Skin of body (tissue), 3 donors: ENCODE measurements at places on chromosomes 13 and 19. TPM values are rescaled to one million over a fixed set of nuclear protein-coding genes. Genes with fewer than 3 reads are reported as not detected.
A peak's percentile ranks its signal among the peaks of the same experiment; 100 is the strongest.

Gene ACER1
- total RNA-seq, result 4.0 TPM

Gene ZNF665
- total RNA-seq, result 3.1 TPM

Gene TMEM38A
- 11.9 TPM for total RNA-seq

Gene ELSPBP1
- total RNA-seq, result not detected

Gene FCAR
- total RNA-seq, result 8.4 TPM

Gene GAPDHS
- 0.20 TPM for total RNA-seq

Gene POGLUT2
- total RNA-seq, result 15.3 TPM

Gene ELF1
- 62.8 TPM for total RNA-seq

Gene LMO7
- 139 TPM for total RNA-seq

- DNase-seq, result no peak
Measured at GRCh38 chr13:64709079-64709478, 2521.1 kb downstream of the PCDH9 start.

DNA sequence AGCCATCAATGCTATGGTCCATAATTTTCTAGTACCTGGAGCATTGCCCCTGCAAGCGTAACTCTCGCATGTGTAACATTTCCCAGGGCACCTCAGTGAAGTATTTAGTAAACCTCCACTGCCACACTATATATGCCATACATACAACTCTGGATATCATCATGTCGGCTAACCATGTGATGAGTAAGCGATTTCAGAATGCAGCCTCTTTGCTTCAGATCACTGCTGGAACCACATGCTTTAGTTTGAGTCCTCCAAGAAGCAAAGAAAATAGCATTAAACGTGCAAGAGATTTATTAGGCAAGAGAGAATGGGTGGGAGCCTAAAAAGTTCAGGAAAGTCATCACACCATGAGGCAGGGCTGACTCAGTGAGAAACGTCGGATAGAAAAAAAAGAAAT is 635.6 kb upstream of the SLITRK5 start:
- no peak for DNase-seq

DNA sequence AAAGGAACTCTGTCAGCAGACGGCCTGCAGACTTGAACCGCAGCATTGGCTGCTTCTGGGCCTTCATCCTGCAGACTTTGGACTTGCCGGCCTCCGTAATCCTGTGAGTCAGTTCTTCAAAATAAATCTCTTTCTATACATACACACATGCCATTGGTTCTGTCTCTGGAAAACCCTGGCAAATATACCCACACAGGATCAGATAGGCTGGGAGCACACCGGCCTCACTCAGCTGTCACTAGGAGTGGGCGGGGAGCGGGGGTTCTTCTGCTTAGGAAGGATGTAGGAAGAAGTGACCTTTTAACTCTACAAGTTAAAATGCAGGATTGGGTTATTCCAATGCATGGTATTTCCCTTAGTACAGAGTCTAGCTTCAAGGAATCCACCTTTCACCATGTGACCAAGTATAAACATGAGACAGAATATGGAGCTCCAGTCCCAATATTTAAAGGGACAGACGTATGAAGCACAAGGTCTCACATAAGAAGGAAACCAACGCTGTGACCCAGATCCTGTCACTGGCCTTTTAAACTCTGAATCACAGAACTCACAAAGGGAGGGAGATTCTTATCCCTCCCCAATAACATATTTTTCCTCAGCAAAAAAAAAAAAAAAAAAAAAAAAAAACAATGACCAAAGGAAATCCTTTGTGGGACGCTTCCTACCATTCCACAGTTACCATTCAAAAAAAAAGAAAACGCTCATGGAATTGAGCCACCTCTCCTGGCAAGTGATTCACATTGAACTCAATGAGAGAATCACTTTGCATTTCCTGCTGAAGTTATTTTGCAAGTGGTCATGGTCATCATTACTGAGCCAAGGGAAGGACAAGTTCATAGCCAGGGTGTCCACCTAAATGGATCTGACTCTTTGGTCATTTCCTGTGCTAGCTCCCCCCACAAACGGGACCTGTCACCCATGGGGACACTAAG is 352.9 kb downstream of the FOXO1 start:
- DNase-seq, result peak; percentile 46

- peak; percentile 79 for DNase-seq
Measured at GRCh38 chr13:39530916-39531315, 72.1 kb downstream of the LHFPL6 start.

- DNase-seq, result no peak
Measured at GRCh38 chr19:29401712-29402421, 123.9 kb upstream of the VSTM2B start.

DNA sequence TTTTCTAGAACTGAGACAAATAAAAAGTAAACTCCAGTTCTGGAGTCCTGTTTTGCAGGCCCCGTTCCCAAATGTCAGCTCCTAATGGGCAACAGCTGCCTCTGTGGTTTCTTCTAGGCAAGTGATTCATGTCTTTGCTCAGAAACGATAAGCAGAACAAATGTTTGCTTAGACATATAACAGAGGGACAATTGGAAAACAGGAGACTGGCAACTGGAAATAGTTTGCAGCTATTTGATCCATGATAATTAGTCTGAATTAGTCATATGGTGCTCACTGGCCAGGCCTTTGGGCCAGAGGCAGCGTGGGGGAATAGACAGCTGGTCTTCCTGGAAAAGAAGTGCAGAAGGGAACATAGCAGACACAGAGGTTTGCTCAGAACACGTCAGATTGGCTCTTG is 29.2 kb upstream of the TSHZ3 start:
- DNase-seq, result peak; percentile 42

DNA sequence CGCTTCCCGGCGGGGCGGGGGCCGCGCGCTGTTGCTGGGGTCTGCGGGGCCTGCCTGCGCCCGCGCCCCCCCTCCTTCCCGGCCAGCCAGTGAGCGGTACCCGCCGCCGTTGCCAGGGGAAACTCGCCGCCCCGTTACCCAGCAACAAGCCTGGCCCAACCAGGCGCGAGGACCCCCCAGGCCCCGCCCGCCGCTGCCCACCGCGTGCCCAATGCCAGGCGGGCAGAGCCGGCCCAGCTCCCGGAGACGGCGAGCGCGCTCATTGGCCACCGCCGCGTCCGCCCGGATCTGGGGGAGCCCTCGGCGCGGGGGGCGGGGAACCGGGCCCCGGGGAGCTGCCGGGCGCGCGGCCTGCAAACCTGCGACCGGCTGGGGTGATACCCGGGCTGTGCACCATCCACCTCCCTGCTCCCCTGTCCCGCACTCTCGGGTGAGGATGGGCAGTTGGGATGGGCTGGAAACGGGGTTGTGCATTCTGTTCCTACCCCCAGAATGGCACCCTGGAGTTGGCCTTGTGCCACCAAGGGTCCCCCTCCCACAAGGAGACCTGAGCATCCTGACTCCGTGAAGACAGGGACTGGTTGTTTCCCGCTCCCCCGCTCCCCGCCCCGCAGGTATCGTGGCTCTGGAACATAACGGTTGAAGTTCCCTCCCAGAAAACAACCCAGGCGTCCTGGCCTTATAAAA is 8.8 kb upstream of the BBC3 start:
- no peak for DNase-seq

DNA sequence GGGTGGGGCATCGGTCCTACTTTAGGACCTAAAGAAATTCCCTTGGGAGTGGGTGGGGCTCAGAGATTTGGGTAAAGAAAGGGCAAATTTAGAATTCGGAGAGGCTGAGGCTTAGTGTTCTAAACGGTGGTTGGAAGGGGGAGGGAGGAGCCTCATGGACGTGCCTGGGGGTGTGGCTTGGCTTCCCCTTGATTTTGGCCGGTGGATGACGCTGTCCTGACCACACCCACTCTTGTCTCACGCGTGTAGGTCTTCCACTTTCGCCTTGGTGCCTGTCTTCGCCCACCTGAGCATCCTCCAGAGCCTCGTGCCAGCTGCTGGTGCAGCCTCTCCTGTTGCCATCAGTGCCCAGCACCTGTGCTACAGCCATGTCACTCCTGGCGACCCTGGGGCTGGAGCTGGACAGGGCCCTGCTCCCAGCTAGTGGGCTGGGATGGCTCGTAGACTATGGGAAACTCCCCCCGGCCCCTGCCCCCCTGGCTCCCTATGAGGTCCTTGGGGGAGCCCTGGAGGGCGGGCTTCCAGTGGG is 1.2 kb upstream of the NUP62 start:
- no peak for DNase-seq

GRCh38 chr13:29551214-29551613 is 44.3 kb downstream of the SLC7A1 start:
- DNase-seq, result no peak

DNA sequence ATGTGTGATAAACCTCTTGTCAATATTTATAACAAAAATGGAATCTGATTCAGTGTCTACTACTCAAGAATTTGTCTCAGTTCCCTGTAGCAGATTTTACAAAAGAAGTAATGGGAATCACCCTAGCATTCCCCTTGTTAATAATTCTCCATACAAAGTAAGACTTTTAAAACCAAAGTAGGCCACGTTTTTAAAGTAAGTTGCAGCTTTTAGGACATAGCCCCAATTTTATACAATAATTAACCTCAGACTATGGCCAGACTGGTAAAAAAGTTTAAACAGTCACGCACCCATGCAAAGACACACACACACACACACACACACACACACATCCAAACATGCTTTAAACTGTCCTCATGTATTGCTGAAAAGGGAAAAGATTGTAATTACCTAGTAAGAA is 589.9 kb downstream of the PCDH9 start:
- DNase-seq, result no peak

GRCh38 chr13:45310341-45311131 is 30.4 kb downstream of the TPT1 start:
- DNase-seq, result no peak

DNA sequence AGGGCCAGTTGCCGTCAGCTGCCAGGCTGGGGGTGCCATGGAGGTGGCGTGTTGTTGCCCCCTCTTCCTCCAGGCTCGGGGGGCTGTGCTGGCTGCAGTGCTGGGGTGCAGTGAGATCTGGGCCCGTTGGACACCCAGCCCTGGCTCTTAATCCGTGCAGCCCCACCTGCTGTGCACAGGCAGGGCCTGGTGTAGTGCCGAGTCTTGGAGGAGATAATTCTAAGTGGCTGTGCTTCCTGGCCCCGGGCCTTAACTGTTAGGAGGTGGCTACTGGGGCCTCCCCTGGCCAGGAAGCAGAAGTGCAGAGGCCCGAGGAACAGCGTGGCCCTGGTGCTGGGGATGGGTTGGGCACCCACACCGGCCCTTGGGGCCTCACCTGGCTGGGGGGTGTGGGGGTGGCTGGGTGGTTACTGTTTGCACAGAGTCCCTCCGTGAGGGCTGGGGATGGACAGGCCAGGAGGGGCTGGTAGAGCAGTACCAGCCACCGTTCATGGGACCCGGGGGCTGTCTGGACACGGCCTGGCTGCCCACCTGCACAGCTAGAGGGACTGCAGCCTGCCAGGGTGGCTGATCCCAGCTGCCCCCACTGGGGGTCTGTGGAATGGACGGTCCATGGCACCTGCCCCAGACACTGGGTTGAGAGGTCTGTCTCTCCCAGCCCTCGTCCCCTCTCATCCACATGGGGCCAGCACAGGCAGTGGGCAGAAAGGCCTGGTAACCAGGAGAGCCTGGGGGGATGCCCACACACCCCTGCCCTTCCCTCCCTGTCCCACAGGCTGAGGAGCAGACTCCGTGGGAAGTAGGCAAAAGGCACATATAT is 3.3 kb downstream of the GPX4 start:
- no peak for DNase-seq

- DNase-seq, result no peak
Measured at GRCh38 chr13:95361686-95362085, 60.4 kb upstream of the ABCC4 start.

- DNase-seq, result no peak
Measured at GRCh38 chr13:56515441-56515840, 625.3 kb upstream of the PRR20A start.

- DNase-seq, result no peak
Measured at GRCh38 chr13:108193806-108194205, 21.5 kb downstream of the LIG4 start.

DNA sequence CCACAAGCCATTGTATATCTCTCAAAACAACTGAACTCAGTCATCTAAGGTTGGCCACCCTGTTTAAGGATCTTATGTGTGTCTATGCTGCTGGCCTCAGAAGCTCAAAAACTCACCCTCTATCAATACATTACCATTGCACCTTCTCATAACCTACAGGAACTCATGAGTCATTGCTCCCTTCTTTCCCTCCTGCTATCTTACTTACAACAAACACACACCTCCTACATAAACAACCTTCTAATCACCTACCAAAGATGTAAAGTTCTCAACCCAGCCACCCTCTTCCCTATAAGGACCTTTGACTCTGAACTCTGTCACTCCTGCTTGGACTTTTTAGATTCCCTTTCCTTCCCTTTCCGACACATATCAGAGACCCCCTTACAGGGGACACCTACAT is 13.3 kb upstream of the ZSCAN4 start:
- DNase-seq, result no peak

- peak; percentile 41 for DNase-seq
Measured at GRCh38 chr13:29538652-29539040, 56.8 kb downstream of the SLC7A1 start.

GRCh38 chr19:2477141-2477710 is 1.3 kb downstream of the GADD45B start:
- DNase-seq, result no peak
